Body of pancreas (tissue), 4 donors: ENCODE measurements at places on chromosomes 1 and 21.

DNA sequence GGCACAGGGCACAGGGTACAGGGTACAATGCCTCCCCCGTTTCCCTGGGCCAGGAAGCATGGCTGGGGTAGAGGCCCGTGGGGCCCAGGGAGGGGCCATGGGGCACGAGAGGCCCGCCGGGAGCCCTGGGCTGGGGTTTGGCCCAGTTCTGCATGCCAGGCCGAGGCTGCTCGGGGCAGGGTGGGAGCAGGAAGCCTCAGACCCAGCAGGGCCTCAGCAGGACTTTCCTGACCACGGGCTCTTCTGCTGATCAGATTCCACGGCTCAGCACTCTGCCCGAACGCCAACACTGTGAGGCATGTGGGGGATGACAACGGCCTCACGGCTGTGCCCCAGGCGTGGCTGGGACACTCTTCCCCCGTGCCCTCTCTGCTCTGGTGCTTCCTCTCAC, 104.3 kb downstream of the NPHP4 start:
- DNase-seq: no peak

- no peak for DNase-seq
These were observed 41.2 kb downstream of the DHCR24 start for GRCh38 chr1:54845772-54846171.

DNA sequence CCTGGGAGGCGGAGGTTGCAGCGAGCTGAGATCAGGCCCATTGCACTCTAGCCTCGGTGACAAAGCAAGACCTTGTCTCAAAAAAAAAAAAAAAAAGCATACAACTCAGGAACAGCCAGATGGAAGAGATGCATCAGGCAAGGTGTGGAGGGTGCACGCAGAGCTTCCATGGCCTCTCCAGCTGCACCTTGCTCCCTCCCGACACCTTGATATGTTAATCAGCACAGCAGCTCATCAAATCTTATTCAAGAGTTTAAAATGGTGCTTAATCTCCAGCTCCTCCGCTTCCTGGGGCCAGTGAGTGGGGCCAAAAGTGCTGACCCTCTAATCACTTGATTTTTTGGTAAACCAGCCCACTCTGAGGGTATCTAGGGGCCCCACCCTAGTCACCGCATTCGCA, 29.3 kb upstream of the FAM89A start:
- no peak for DNase-seq

- no peak for DNase-seq
These were observed 3.9 kb downstream of the TACSTD2 start for GRCh38 chr1:58573138-58573537.
